ENCODE measurements at places on chromosomes 4 and X.
A peak's percentile ranks its signal among the peaks of the same experiment; 100 is the strongest.

DNA sequence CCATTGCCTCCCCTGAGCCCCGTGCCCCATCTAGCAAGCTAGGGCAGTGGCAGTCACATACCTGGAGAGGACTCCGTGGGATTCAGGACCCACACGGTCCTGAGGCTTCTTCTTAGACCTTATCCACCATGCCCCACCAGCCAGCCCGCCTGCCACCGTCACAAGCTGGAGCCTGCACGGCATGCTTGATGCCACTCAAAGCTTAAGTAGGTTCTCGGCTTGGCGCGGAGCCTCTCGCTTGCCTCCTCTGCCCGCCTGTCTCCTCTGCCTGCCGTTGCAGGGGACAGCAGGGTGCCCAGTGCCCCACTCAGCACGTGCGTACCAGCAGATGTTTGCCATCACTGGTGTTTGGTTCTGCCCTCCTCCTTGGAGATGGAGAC is 14.1 kb downstream of the PSAPL1 start:
- no peak for DNase-seq

DNA sequence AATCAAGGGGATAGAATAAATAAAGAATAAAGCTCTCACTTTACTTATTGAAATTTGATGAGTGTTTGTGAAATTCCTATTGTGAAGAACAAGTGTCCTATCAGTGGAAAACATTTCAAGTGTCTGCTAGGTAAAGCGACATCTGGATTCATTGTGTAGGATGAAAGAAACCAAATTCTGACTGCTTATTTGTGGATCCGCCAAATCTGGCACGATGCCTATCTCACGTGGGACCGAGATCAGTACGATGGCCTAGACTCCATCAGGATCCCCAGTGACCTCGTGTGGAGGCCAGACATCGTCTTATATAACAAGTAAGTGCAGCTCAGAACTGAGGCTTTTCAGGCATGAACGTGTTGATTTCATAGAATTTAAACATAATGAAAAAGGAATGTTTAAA is 1.9 kb downstream of the CHRNA9 start:
- no peak for DNase-seq

- no peak for DNase-seq
These were observed 11.3 kb downstream of the GPC4 start for GRCh38 chrX:133403984-133404383.

DNA sequence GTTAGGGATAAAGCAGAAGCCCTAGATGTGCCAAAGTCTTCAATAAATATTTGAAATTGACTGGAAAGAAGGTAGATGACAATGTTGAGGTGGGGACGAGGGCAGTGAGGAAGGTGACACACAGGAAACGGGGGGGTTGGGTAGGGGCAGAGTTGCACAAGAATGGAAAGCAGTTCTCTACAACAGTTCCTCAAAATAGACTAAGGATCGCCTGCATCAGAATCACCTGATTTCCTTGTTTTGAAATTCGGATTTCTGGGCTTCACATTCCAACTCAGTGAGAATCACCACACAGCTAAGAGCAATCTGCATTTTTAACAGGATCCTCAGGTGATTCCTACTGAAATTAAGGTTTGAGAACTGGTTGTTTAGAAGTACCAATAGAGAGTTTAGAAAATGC is 70.6 kb downstream of the ARFIP1 start:
- DNase-seq, result peak; percentile 25

DNA sequence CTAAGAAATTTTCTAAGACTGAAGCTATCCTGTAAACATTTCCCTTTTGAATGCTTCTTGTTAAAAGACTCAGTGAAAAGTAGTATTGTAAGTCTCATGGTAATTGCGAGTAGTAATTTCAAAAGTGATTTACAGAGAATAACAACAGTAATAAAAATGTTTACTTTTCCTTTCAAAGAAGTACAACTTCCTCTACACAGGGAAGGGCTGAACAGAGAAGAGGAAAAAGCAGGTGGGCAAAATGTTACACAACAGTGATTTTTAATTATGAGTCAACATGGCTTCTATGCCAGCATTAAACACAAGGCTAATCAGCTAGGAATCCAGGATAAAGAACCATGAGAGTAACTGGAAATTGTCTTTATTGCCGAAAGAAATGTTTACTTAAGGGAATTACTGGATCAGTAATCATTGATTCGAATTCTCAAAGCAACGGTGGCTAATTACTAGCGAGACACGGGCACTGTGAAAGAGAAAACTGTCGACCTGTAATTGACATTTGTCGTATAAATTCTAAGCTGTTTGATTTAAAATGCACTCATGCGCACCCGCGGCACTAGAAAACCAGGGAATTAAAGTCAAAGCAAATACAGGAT is 15.4 kb downstream of the UTP3 start:
- DNase-seq, result no peak

DNA sequence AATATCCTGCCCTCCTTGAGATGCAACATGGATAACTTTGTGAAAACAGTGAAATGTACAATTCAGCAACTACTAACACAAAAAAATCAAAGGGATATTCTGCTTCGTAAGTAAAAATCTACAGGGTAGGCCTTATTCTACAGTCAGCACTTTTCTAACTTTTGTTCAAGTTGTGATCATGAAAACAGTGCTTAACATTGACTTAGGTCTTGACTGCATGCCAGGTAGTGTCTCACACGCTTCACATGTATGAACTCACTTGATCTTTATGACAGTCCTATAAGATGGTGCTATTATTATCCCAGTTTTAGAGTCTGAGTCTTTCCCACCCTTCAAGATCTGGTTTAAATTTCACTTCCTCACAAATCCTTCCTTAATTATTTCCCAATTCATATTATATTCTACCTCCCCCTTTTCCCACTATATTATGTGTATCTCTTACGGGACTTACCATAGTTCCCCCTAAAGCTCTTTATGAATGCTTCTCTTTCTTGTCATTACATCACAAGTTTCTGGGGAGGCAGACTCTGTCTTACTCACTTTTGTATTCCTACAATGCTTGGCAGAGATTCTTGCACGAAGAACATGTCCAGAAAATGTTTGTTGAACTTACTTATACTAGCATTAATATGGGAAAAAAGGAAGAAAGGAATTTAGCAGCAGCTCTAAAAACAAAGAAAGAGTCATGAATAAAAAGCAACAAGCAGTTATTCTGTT is 179.8 kb downstream of the SCFD2 start:
- no peak for DNase-seq

GRCh38 chr4:82528868-82529267 is 32.9 kb downstream of the TMEM150C start:
- DNase-seq, result no peak

GRCh38 chrX:11382930-11383329 is 89.7 kb downstream of the AMELX start:
- no peak for DNase-seq

DNA sequence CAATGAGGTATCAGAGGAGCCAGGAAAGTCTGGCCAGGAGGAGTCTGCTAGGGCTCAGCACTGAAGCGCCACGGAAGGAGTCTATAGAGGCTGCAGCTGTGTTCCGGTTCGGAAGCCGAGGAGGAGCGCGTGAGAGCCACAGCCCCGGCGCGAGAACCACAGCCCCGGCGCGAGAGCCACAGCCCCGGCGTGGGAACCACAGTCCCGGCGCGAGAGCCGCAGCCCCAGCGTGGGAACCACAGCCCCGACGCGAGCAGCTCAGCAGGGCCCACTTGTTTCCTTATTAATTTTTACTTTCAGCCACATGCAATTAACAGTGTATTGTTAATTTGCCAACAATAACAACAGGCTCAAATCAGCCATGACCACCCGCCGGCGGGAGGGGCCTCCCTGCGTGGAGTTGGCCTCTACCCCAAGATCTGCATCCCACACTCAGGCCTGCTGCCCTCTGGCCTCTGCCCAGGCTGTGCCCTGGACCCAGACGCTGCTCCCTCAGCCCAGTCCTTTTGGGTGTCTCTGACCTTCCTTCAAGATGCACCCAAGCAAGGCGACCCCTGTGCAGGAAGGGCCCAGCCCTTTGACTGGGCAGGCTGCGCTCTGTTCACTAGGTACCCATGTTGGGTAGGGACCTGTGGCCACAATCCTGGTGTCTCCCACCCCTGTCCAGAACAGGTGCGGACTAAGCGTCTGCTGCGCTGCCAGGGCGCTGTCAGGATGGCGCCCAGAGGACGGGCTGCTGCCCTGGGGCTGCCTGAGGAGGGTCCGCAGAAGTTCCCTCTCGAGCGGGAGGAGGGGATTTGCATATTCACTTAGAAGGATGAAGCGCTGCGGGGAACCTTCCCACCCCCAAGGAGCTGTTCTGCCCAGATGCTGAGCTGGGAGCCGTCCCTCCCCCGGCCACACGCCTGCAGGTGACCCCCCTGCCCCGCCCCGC is 113.8 kb downstream of the ADRA2C start:
- DNase-seq, result no peak

DNA sequence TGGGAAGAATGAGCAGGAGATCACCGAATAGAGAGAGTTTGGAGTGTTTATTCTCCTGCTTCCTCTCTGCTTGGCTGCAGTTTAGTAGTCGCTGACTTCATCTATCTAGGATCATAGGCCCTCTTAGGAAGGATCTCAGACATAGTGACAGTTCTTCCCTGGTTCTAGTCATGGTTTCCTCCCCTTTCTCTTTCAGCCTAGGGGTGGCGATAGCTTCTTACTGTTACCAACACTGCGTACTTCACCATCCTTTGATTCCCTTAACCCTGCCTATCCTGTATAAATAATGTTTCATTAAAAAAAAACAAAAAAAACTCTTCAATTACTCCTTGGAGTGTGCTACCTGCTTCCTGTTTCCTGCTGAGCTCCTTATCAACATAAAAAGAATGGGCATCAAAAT is 103.8 kb downstream of the DDX53 start:
- DNase-seq, result no peak

DNA sequence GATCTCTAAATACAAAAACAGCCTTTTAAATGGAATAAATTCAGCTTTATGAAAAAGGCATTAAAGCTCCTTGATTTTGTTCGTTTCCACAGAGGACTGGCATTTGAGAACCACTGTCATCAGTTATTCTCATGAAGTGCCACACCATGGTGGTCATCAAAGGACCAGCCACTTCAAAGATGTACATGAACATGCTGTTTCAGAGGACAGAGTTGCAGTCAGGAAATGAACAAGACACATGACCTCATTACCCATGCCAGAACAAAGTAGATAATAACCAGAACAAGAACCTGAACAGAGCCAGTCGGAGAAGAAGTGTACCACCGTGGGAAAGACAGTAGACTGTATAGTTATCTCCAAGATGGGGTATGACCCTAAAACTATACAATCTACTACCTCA is 122.7 kb upstream of the HSD17B10 start:
- no peak for DNase-seq
